ENCODE measurements at places on chromosomes 6 and 20.

DNA sequence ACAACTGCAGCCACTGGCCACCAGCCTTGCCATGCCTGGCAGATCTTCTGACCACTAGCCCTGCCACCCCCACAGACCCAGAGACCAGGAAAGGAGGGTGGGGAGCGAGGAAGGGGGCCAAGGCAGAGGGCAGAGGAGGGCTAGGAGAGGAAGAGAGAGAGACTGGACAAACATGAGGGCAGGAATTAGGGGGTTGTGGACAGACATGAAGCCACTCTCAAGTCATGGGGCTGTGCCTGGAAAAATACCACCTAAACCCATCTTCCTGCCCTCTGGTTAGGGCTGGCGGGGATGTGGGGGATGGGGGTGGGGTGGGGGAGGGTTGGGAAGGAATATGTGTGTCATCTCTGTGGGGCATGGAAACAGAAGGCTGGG lies 1.4 kb upstream of the SLC29A1 start:
- DNase-seq, result no peak

DNA sequence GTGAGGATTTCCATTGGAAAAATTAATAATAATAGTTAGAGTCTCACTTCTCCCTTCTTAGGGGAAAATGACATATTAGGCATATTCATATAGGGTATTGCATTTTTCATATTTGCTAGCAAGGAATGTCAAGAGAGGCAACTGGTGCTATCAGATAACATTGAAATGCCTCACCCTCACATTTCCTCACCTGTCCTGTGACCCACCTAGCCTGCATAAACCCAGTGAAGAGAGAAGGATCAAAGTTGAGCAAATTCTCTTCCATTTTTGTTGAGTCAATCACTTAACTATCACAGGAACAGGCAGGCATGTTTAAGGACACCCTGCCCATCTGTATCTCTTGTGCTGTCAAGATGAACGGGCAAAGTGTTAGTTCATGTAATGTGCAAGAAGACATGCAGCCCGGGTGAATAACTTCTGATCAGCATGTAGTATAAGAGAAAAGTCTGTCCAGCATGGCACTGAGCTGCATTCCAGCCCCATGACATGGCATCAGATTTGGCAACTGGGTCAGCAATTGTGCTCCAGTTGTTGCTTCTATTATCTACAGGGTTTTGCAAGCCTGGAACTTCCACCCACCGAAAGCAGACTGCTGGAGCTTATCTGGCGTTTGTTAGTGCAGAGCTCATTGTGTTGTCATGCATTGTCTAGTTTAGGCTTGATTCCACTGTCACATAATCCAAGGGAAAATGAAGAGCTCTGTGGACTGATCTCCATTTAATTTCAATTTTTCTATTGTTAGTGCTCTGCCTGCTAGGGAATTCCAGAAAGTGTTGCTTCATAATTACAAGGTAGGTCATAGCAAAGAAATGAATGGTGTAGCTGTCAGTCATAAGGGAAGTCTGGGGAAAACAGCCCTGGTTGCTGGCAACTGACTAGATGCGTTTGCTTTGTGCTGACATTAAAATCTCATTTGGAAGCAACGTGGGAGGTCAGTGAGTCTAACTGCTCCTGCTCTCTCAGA lies 138.4 kb upstream of the TNFAIP3 start:
- peak; percentile 90 for DNase-seq

GRCh38 chr20:49823152-49823847 lies 10.7 kb downstream of the SLC9A8 start:
- DNase-seq, result no peak

GRCh38 chr20:38889792-38890496 lies 36.3 kb upstream of the FAM83D start:
- no peak for DNase-seq

DNA sequence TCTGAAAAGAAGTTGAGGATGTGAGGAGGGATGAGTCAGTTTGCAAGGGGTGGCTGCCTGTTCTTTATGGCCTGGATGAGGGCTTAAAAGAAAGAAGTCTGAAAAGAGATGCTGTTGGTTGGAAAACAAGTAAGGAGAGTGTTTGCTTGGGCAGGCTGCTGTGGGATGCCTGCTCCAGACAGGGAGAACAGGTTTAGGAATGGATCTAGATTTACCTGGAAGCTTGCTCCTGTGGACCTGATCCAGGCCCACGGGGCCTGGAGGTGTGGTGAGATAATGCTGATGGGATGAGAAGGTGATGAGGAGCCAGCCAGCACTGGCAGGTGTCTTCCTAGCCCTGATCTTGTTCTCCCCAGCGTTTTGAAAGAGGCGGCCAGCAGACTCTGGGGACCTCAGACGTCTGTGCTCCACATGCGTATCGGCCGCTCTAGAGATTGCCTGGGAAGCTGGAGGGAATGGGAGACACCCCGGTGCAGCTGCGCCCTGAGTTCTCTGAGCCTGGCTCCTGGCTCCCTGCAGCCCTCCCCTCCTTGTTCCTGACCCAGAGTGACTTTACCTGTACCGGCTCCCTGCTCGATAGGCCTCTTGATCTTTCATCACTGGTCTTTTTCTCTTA lies 331.3 kb downstream of the ZFAND3 start:
- no peak for DNase-seq

All from adipocyte (in vitro differentiated cells).